ENCODE measurements at places on chromosomes 3 and 15.

DNA sequence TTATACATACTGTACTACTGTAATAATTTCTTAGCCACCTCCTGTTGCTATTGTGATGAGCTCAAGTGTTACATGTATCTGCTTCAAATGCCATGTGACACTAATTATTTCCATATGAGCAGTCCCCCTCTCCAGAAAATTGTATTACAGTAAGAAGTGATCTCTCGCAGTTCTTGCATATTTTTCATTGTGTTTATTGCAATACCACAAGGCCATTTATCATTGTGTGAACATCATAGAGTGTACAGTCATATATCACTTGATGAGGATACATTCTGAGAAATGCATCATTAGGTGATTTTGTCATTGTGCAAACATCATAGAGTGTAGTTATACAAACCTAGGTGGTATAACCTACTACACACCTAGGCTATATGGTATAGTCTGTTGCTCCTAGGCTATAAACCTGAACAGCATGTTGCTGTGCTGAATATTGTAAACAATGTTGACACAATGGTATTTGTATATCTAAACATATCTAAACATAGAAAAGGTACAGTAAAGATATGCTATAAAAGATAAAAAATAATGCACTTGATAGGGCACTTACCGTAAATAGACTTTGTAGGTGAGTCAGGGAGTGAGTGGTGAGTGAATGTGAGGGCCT is 189.6 kb upstream of the MLF1 start:
- no peak for DNase-seq

- no peak for DNase-seq
Measured at GRCh38 chr3:163812006-163812405, 1266.3 kb downstream of the SI start.

- DNase-seq, result peak; percentile 14
Measured at GRCh38 chr15:95739131-95739530, 591.4 kb upstream of the NR2F2 start.

GRCh38 chr3:156576051-156576450 is 21.1 kb upstream of the SSR3 start:
- DNase-seq, result no peak

DNA sequence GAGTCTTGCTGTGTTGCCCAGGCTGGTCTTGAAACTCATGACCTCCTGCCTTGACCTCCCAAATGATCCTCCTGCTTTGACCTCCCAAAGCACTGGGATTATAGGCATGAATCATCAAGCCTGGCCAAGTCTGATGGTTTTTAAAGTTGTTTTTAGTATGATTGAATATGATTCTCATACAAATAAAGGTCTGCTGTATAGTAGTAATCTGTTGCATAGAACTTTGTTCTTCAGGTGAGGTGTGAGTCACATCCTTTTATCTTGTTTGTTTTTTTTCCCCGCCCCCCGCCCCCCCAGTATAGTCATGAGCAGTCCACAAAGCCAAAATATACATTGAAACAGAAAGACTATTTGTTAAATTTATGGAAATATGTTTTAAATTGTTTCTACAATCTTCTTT is 39.0 kb downstream of the UBE2E2 start:
- peak; percentile 16 for DNase-seq

DNA sequence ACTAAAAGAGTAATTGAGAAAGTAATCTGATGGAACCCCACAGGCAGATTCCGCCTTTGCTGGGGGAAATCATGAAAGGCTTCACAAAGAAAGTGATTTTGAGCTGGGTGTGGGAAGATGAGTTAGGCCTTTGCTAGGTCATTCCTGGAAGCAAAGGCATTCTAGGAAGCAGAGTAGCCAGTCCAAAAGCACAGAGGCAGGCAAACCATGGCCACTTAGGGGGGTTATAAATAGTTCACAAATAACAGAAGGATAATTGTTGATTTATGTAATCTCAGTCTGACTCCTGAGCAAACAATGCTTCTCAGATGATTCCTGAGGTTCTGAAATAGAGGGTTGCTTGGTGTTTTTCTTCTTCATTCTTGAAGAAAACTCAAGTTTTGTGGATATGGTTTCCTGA is 576.3 kb downstream of the NTRK3 start:
- DNase-seq, result no peak

DNA sequence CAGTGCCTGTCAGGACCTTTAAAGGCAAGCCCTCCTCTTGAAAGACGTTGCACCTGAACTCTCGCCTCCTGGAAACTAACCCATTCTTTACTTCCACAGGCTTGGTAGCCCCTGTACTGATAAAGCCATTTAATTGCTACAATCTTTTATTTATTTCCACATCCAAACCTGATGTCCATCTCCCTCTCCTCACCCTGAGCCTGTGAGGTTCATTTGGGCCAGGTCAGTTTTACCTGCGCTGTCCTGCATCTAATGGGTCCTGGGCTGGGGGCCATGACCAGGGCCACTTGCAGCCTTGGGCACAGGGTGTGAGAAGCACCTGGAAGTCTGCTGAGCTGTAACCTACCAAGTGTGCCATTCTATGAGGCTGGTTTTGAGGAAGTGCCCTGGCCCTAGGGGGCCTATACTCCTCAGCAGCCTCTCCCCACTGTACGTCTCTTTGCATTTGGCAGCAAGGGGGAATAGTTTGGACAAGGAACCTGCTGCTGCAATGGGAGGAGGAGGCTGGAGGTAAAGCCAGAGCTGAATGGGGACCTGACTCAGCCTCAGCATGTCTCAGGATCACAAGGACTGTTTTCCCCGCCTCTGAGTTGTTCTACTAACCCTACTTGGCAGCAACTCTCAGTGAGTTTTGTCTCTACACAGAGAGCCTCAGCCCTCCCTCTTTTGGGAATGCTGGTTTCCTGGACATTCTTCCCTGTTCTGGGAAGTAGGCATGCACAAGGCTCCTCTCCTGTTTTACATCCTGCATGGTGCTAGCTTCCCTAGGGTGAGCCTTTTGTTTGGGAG is 53.8 kb downstream of the WDR76 start:
- DNase-seq, result no peak

DNA sequence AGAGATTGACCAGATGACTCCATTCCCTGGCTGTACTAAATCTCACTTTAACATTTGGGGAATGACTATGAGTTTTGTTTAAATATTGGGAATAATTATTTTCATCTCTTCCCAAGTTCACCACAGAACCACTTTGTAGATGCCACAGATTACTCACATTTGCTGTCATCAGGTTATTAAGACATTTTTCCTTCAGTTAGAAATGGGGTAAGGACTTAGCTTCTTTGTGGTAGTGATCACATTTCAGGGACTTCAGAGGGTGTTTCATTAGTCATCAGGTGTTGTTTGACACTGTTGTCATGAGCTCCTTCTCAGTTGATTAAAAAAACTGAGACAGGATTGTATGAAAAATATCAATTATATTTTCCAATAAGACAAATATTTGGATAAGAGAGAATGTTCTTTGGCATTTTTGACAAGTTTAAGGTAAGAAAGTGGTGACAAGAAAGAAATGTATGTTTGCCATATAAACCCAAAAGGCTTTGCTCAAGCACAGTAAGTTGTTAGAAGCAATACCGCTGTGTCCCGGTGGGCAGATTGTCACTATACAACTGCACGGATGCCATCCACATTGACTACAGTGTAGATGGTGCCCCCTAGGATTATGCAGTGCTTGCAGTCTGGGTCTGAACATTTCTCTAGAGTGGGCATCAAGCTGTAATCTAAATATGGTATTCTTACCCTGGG is 22.3 kb downstream of the FBXL2 start:
- peak; percentile 35 for DNase-seq

DNA sequence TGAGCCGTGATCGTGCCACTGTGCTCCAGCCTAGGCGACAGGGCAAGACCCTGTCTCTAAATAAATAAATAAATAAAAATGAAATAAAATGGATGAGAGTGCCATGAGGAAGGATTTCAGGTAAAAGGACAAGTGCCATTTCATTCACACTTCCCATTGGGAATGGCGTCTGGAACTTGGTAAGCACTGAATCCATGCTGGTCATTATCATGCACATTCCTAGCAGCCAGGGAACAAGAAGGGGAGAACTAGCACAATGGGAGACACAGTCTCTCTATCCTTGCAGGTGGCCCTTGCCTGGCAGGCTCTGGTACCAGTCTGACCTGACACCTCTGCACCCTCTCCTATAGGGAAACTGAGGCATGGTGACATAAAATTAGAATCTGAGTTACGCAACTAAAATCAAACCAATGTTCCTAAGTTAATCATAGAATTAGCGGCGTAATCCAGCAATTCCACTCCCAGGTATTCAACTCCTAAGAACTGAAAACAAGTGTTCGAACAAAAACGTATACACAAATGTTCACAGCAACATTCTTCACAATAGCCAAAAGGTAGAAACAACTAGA is 70.8 kb upstream of the MFGE8 start:
- DNase-seq, result no peak

GRCh38 chr3:182005219-182005618 is 293.5 kb downstream of the SOX2 start:
- DNase-seq, result no peak

DNA sequence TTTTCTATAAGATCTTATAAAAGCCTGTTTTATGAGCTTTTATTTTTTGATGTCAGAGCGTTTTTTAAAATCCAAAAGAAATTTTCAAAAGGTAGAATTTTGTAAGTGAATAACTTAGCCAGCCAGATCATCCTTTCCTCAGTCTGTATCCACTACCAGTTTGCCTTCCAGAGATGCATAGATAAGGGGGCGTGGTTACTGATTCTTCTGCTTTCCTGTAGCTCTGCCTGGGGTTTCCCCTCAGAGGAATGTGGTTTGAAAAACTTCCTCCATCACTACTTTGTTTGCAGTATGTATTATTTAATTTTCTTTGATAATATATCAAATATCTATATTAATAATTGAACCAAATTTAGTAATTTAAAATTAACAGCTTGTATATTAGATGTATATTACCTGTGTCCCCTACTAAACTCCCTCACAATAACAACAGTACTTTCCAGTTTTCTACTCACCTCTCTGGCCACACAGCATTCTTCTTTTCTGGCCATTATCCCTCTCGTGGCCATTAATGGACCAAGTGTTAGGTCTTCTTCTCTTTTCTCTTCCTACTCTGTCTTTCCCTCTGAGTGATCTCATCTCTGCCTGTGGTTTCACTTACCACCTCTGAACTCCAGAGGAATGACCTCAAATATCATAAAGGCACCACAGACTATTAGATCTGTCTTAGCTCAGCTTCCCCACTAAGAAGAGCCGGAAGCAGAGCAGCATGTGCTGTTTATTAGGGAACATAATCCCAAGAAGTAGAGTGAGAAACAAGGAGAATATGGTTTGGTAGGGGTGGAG is 239.7 kb downstream of the UBE2E2 start:
- no peak for DNase-seq

DNA sequence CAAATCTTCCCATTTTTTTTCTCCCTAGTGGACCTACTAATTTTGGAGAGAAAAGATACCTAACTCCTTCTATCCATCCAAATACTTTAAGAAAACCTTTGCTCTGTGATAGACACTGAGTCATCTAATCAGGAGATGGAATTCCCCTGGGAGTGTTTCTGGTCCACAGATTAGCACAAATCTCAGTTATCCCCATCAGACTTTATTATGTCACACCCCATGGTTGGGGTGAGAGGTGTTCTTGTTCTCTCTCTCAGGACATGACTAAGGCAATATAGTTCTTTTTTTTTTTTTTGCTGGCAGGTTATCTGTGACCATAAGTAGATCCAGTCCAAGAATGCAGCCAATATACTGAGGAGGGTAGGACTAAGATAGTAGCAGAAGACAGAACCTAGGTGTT is 15.8 kb downstream of the SLC9A9 start:
- no peak for DNase-seq

DNA sequence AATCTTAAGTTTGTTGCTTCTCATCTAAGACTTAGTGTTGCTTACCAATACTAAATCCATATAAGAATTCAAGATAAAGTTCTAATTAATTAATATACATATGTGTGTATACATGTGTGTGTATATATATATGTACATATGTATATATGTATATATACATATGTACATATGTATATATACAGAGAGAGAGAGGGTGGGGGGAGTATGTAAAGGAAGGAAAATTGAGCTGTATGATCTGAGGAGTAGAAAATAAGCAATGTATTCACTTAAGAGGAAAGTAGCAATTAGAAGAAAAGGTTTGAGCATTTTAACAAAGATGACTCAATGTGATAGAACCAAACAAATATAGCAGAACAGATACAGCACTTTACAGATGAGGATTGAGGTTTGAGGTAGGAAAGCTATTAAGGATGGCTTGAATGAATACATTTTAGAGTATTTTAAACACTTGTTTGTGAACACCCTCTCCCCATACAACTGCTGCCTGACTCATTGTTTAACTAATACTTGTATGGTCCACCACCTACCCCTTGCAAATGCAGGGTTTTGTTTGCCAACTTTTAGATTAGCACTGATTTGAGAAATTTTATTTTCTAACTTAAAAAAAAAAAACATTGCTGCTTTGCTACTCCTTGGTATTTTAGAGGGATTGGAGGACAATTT is 681.1 kb upstream of the CADM2 start:
- no peak for DNase-seq

- DNase-seq, result no peak
Measured at GRCh38 chr15:97692301-97693015, 268.0 kb upstream of the ARRDC4 start.

GRCh38 chr3:153372326-153372725 is 210.3 kb downstream of the RAP2B start:
- peak; percentile 65 for DNase-seq

Measured in RWPE1 (cell line).